ENCODE measurements at places on chromosomes 12 and 14. TPM values are rescaled to one million over a fixed set of nuclear protein-coding genes. Genes with fewer than 3 reads are reported as not detected.

AICDA gene
- polyA plus RNA-seq, result 0.18 TPM

ACADS gene
- polyA plus RNA-seq, result 31.1 TPM

RIMBP2 gene
- polyA plus RNA-seq, result 0.75 TPM

DNA sequence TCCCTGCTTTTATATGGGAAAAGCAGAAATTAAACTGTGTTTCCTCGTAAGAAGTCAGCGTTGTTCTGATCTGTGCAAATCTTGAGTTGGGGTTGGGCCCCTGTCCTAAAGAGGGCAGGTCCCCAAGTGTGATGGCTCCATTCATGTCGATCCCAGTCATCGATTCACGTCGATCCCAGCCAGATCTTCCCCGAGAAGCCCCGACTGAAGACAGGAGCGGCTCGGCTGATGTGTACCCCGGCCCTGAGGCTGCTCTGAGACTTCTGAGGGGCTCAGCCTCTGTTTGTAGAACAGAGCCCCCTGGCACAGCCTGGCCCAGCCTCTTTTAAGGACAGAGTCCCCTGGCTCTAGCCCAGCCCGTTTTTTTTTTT lies 9.3 kb downstream of the PGAM5 start:
- peaks cover 99% of the 10 kb centered on the region for H3K36me3 ChIP-seq
- no peaks in the 10 kb centered on the region for H3K4me1 ChIP-seq
- no peak overlapping the region for H3K27ac ChIP-seq
- DNase-seq, result no peak

DNA sequence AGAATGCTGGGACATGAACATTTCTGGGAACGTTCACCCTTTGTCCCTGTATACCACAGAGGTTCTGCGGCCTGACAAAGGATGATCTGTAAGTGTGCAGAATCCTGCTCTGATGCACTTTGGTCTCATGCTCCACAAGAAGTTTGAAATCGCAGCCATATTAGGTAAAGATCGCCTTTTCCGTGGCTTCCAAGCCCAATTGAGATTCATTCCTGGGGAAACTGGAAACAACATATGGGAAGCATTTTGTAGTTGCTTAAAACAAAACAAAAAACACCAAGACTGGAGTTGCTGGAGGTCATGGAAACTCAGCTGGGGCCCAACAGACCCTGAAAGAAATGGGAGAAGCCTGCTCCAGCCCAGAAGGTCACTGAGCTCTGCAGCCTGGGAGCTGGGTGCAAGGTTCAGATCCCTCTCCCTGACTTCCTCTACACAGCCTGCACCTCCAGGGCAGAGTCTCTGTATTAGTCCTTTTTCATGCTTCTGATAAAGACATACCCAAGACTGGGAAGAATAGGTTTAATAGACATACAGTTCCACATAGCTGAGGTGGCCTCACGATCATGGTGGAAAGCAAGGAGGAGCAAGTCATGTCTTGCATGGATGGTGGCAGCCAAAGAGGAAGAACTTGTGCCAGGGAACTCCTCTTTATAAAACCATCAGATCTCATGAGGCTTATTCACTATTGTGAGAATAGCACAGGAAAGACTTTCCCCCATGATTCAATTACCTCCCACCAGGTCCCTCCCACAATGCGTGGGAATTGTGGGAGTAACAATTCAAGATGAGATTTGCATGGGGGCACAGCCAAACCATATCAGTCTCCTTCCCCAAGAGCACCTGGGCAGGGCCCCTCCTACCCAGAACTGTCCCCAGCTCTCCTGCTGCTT lies 60.8 kb upstream of the CHGA start:
- H3K27ac ChIP-seq, result no peak overlapping the region
- H3K27me3 ChIP-seq, result no peaks in the 10 kb centered on the region
- no peaks in the 10 kb centered on the region for H3K4me1 ChIP-seq
- no peak overlapping the region for H3K4me3 ChIP-seq
- no peak for DNase-seq

- no peak overlapping the region for H3K4me3 ChIP-seq
- H3K36me3 ChIP-seq, result no peaks in the 10 kb centered on the region
- DNase-seq, result no peak
- H3K27ac ChIP-seq, result no peak overlapping the region
- H3K4me1 ChIP-seq, result peaks cover 20% of the 10 kb centered on the region
Measured at GRCh38 chr14:65954942-65955341, 531.2 kb upstream of the CCDC196 start.

DNA sequence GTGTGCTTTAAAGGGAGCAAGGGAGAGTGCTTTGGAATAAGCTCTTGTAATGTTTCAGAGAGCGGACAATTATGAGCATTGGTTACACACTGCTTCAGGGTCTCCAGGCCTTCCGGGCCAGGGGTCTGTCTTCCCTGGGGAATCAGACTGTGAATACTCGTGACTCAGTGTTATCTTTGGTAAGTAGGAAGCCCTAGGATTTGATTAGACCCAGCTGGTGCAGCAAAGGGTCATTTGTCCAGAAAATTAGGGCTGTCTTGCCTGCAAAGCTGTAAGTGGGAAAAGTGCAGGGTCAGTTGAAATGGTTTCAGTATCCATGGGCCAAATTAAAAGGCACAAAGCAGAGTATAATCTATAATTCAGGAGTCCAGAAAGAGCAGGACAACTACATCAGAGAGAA lies 475.6 kb downstream of the MED13L start:
- no peaks in the 10 kb centered on the region for H3K27me3 ChIP-seq
- DNase-seq, result no peak
- H3K36me3 ChIP-seq, result no peaks in the 10 kb centered on the region
- no peak overlapping the region for H3K4me3 ChIP-seq
- H3K4me1 ChIP-seq, result no peaks in the 10 kb centered on the region
